ENCODE measurements at places on chromosomes 1 and 21.

- DNase-seq, result peak; percentile 28
These were observed 25.8 kb upstream of the THEM4 start for GRCh38 chr1:151935154-151935553.

DNA sequence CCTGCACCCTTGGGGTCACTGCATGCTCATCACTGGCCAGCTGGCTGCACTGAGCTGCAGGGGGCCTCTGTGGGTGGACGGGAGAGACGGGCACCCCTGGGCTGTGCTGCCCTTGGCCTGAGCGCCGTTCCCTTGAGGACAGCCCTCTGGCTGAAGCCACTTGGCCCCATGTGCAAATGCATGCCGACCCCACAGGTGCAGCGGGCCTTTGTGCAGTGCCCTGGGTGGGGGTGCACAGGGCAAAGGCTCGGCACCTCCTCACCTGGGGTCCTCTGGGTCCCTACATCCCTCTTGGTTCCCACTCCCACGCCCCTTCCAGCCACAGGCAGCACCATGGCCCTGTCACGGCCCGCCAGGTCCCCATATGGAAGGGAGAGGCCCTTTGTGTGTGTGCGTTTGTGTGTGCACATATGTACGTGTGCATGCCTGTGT, 41.3 kb downstream of the COQ8A start:
- DNase-seq, result no peak

GRCh38 chr1:37400466-37401225, 73.7 kb upstream of the ZC3H12A start:
- DNase-seq, result no peak

GRCh38 chr1:230299191-230300006, 126.7 kb downstream of the PGBD5 start:
- no peak for DNase-seq

- DNase-seq, result no peak
These were observed 32.4 kb downstream of the STYXL2 start for GRCh38 chr1:167126317-167126716.

GRCh38 chr1:52520148-52520547, 32.7 kb downstream of the TUT4 start:
- peak; percentile 7 for DNase-seq

DNA sequence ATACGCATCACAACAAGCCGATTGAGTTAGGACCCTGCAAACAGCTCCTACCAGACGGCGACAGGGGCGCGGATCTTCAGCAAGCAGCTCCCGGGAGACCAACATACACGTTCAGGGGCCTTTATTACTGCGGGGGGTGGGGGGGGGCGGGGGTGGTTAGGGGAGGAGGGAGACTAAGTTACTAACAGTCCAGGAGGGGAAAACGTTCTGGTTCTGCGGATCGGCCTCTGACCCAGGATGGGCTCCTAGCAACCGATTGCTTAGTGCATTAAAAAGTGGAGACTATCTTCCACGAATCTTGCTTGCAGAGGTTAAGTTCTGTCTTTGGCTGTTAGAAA, 162.0 kb downstream of the RUNX1 start:
- no peak for DNase-seq

DNA sequence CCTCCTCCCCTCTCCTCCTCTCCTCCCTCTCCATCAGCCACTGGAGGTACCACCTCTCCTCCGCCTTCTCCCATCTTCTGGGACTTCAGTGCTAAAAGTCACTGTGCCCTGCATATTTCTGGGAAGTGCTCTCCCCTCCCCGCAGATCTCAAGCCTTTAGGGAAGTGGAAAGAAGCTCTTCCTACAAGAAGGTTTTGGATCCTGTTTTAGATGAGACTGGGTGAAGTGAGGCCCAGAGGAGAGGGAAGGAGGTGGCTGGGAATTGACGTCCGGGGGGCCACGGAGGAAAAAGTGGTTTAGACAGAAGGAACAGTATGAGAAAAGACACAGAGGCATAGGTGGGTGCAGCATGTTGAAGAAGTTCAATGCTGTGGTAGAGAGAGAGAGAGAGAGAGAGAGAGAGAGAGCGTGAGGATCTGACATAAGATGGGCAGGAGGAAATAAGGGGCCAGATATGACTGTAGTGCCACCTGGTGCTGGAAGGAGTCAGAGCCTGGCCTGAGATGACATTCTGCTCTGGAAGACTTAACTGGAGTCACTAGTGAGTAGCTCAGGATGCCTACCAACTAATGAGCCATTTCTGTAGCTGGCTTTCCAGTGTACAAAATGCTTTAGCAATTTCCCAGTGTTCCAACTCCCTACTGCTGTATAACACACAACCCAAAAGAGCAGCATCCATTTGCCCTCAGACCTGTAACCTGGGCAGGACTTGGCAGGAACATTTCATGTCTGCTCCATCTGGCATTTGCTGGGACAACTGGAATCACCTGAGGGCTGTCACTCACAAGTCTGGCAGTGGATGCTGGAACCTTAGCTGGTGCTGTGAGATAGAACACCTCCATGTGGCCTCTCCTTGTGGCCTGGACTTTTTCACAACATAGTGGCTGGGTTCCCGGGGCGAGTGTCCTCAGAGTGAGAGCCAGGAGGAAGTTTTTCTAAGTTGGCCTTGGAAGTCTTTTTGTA, 16.6 kb upstream of the ZSCAN20 start:
- peak; percentile 81 for DNase-seq

- DNase-seq, result no peak
These were observed 131.8 kb downstream of the ACTL8 start for GRCh38 chr1:17886838-17887441.

DNA sequence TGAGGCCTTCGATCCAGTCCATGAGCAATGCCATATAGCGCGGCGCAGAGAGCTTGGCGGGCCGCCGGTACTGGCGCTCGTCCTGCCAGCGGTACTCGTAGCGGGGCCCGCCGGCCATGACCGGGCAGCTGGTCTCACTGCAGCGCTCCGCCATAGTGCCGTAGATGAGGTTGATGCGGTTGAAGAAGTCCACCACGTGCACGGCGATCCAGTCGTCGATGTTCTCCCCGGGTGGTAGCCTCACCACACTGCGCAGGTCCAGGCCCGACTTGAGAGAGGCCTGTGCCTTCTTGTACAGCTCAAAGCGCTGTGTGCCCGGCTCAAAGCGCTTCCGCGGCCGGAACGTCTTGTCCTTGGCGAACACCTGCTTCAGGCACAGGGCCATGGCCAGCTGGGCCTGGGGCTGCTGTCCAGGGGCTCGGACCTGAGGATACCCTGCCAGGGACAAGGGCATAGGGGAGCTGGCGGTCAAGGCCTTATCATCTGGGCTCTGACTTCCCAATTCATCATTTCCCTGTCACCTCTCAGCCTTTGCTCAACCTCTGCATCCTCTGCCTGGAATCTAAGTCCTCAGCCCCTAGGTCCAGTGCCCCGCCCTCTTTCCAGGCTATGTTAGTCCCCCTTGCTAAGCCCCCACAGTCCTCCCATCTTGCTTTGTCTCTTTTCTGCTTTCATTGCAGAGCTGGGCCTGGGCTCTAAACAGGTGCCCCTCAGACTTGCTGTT, 3.5 kb downstream of the MOB3C start:
- no peak for DNase-seq

DNA sequence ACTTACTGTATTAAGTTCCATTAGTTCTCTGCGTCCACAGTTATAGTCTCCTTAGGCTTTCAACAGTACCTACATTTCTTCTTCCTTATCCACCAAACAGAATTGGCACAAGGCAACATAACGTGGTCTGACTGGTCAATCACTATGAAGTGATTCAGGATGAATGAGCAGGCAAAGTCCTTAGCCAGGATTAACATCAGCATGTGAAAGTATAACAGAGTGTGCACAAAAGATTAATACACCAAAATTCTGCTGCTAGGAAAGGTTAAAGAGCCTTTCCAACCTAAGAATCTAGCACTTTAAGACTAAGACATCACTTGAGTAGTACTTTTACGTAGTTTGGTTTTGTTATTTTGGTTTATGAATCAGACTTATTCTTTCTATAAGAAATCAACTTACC, 15.8 kb downstream of the DEPDC1 start:
- DNase-seq, result no peak

GRCh38 chr21:43753439-43753799, 22.7 kb downstream of the CSTB start:
- DNase-seq, result no peak

DNA sequence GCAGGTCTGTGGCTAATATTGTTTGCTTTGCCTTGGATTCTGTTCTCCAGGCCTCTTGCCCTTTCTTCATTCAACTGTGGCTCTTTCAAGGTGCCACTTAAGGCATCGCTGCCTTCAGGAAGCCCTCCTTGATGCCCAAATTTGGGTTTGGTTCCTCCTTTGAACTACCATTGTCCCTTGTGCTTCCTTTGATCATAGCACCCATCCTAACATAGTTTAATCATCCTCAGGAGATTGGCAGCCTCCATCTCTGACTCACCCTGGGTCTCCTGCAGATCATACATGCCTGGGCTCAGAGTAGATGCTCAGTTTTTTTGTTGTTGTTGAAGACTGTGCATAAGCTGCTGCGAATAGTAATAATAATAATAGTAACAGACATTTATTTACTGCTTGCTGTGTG, 54.4 kb upstream of the ACOT11 start:
- peak; percentile 34 for DNase-seq

- no peak for DNase-seq
These were observed 13.6 kb downstream of the CNST start for GRCh38 chr1:246579818-246580217.

- DNase-seq, result no peak
These were observed 16.9 kb upstream of the SLC6A17 start for GRCh38 chr1:110133436-110133835.

DNA sequence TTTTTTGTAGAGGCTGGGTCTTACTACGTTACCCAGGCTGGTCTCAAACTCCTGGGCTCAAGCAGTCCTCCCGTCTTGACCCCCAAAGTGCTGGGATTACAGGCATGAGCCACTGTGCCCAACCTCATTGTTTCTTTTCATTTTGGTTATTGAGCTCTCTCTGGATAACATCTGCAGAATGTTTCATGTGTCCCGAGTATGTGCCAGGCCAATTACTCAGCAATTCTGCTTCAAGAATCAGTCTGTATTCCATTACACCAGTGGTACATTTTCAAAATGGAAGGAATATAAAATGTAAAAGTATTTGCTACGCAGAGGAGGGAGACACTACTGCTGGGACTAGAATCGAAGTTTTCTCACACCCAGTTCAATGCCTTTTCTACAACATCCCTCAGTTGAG, 1.7 kb upstream of the ELOA start:
- DNase-seq, result no peak

DNA sequence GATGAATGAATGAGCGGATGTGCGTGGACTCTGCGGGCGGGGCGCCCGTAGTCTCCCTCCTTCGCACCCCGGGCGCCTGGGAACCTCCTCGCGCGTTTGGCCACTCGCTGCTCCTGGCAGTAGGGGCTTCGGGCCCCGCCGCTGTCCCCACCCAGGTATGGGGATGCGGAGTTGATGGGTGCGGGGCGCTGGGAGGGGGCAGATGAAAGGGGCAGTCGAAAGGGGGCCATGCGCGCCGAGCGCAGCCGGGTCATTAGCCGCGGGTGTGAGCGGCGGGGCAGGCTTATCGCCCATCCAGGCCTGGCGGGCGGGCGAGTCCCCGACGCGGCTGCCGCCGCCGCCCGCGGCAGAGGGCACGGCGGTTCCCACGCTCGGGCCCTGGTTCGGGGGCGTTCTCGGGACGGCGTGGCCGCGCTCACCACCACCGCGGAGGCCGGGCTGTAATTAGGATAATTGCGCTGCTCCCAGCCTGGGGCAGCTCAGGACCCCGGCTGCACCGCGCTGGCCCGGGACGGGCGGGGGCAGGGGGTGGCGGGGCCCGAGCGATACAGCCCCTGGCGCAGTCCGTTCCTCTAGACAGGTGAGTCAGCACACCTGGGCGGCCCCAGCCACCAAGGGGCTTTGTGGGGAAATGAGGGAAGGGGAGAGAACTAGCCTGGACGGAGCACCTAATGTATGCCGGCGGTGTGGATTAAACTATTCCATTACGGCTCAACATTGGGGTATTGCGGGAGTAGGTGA, 22.1 kb upstream of the CITED4 start:
- DNase-seq, result no peak

DNA sequence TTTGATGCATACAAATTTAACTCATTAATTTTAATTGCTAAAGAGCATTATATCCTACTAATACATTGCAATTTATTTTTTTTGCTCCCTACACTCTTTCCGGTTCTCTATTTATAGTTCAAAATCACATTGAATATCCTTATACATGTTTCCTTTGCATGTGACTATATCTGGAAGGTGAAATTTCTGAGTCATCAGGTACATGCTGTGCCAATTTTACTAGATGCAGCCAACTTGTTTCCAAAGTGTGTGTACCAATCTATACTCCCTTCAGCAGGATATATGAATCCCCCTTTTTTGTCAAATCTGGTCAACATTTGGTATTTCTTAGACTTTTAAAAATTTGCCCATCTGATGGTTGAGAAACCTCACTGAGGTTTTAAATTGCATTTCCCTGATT, 602.9 kb upstream of the CAMK1G start:
- no peak for DNase-seq

DNA sequence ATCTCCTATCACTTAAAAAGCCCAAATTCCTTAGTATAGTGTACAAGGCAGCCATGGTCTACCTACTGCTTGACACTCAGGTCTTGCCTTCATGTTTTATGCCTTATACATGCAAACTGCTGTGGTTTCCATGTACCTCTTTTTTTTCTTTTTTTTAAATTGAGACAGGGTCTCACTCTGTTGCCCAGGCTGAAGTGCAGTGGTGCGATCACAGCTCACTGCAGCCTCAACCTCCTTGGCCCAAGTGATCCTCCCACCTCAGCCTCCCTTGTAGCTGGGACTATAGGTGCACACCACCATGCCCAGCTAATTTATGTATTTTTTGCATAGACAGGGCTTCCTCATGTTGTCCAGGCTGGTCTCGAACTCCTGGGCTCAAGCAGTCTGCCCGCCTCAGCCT, 8.0 kb downstream of the CD55 start:
- no peak for DNase-seq

DNA sequence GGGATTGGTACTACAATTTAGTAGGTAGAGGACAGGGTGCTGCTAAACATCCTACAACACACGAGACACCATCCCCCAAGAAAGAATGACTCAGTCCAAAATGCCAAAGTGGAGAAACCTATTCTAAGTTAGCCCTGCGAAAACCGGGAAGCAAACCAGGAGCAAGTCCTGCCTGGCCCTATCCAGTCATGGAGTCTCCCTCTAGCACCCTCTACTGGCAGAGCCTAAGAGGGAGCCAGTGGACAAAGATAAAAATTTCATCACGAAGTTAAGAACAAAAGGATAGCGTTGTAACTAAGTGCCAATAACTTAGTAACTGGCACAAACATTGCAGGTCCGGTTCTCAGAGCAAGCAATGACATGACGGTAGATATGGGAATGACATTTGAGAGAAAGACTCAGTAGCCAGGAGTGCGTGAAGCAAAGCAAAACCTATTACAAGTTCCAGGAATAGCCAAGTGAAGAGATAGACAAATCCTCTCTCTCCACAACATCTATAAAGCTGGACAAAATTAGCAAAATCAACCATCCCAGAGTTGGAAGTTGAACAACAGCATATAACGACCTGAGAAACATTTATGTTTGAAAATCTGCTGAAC, 383.5 kb downstream of the OMA1 start:
- DNase-seq, result peak; percentile 55

DNA sequence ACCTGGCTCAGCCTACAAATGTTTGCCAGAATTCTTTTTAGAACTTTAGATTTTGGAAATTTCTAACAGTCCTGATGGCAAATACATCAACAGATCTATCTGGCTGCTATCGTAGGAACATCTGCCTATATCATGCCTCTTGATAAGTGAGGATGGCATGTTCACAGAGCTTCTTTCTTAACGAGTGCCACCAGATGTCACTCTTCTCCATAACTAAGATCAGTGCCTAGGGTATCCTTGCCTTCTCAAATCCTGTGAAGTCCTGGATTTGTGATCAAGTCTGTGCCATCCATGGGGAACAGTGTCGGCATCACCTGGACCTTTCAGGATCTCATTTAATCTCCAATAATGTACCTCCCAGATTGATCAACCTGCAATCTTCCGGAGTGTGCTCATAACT, 36.5 kb upstream of the CD5L start:
- DNase-seq, result peak; percentile 35

Data from EL (cell line).